ENCODE measurements at places on chromosomes 4 and X.
A peak's percentile ranks its signal among the peaks of the same experiment; 100 is the strongest.

GRCh38 chrX:18719852-18720251 is 12.4 kb downstream of the PPEF1 start:
- no peak for DNase-seq

DNA sequence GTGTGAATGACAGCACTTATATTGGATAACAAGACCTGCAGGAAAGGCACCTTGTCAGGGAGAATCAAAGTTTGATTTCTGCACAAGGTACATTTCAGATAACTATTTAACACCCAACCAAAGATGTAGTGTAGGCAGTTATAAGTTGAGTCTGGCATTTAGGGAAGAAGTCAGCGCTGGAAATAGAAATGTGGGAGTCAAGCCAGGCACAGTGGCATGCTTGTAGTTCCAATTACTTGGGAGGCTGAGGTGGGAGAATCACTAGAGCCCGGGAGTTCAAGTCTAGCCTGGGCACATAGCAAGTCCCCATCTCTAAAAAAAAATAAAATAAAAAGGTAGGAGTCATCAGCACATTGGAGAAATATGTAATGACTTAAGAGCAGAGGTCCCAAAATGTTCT is 295.1 kb downstream of the ZNF674 start:
- no peak for DNase-seq

DNA sequence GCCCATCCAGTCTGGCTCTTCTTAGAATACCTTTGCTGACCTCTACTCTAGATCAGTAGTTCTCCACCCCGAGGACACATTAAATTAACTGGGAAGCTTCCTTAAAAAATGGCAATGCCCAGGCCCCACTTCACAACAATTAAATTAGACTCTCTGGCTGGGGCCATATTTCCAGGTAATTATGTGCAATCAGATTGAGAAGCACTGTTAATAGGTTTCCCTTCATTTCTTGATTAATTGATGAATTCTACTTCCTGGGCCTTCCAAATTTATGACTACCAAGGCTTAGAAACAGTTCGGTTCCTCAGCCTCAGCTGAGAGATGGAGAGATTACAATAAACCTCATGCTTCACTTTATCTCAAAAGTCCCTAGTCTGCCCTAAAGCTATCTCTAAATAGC is 71.7 kb upstream of the LIMCH1 start:
- no peak for DNase-seq

DNA sequence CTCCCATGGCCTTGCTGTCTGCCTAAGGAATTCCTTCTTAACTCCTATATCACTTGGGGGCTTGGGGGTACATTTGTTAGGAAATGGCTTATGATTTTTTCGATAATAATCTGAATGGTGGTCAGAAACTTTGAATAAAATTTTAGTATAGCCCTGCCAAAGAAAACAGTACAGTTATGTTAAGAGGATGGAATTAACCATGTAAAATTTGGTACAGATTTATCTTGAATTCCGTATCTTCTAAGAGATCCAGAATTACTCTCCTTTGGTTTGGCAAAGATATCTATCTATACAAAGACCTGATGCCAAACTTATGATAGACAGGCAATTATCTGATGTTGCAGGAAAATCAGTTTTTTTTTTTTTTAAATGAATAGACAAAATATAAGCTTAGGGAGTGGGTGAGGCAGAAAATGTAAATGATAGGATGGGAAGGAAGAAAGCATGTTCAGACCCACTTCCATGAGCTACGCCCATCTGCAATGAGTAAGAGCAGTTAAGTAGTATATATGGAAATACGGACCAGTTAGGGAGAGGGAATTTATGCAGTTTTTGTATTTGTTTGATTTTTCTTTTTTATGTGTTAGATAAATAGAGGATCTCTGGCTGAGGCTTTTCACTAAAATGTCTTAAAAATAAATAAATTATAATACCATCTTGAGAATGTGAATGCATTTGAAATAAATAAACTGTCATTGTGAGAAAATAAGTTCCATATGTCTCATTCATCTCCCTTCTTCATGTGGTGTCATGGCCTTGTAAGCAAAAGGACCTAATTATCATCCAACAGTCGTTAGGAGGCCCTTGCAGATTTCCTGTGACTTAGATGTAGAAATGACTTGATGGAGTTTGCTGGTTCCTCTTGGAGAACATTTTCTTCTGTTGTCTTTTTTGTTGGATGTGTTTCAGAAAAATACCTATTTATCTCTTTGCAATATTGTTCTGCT is 389.6 kb downstream of the ARHGAP24 start:
- DNase-seq, result no peak

DNA sequence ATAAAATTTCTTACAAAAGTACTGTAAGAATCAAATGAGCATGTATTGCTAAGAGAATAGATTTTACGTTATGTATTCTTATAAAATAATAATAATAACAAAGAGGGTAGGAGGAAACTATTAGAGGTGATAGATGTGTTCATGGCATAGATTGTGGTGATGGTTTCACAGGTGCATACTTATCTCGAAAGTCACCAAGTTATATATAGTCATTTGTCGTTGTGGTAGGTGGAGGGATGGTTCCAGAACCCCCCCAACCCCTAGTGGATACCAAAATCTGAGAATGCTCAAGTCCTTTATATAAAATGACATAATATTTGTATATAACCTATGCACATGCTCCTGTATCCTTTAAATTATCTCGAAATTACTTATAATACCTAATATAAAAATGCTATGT is 36.7 kb upstream of the H2AZ1 start:
- no peak for DNase-seq

DNA sequence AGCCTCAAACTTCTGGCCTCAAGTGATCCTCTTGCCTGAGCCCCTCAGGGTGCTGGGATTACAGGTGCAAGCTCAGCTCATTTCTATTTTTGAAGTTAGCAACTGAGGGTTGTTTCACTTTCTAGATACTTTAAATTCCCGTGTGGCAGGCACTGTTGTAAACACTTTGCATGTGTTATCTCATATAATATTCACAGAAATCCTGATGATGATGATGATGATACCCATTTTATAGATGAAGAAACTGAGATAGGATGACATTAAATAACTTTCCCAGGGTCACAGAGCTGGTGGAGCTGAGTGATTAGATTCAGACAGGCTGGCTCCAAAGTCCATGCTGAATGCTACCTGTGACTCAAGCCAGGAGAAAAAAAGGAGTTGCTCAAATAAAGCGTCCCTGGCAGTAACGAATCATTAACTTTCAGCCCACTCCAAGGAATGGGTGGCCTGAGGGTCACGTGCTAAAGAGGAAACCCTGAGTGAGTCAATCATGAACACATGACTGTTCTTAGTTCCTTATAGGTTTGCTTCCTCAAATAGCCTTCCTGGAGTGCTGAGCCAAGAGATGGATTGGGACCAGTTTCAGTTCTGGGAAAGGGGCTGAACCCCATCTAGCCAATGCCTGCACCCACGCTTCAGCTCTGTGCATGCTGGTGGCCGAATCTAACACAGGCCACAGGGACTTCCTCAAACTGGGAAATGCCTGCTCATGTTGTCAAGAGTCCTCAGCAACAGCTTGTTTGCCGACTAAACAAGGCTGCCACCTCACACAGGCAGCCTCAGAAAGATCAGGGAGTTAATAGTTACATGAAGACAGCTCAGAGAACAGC is 52.8 kb downstream of the RBM47 start:
- peak; percentile 93 for DNase-seq

Data from islet precursor cell (in vitro differentiated cells).